ENCODE measurements at places on chromosomes 2 and 18.

GRCh38 chr2:63695583-63695982 lies 106.8 kb downstream of the MDH1 start:
- DNase-seq = no peak

DNA sequence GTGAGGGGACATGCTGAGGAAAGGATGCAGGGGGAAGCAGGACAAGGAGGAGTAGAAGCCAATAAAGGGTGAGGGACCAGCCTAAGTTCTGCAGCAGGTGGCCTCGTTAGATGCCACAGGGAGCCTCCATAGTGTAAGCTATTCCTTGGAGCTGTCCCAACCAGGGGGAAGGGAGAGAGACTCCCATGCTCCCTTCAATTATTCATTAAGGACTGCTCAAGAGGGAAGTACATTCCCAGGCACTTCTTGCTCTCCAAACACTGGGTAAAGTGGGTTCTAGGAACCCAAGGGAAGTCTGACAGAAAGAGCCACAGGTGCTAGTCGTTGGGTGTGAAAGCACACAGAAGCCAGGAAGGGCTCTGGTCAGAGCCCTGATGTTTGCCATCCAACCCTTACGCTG lies 193.7 kb downstream of the SLC39A10 start:
- DNase-seq = no peak

DNA sequence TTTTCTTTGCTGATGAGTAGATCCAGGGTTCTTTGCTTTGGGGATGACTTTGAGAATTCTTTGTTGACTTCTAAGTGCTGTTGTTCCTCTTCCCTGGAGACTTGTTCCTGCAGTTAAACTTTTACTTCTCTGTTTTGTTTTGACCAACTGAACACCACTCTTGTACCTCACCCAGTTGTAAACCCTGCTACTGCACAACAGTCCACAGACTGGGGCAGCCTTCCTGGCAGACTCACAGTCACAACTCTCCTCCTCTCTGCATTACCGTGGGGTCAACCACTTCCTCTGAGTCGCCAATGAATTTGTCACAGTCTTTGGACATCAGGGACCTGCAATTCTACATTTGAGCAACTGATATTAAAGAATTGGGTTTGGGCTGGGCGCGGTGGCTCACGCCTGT lies 3.8 kb upstream of the SLC8A1 start:
- DNase-seq = no peak

DNA sequence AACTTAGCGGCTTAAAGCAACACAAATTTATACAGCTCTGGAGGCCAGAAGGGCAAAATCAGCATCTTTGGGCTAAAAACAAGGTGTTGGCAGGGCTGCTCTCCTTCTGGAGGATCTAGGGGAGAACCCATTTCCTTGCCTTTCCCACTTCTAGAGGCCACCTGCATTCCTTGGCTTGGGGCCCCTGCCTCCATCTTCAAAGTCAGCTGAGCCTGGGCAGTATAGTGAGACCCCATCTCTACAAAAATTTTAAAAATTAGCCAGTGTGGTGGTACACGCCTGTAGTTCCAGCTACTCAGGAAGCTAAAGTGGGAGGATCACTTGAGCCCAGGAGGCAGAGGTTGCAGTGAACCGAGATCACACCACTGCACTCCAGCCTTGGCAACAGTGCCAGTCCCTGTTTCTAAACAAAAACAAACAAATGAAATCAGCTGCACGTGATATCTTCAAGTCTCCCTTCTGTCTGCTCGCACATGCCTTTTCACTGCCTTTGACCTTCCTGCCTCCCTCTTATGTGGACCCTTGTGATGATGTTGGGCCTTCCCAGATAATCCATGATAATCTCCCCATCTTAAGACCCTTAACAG lies 200.6 kb downstream of the ZFP36L2 start:
- no peak for DNase-seq
